Stimulated activated CD8-positive, alpha-beta memory T cell treated with anti-CD3 and anti-CD28 coated beads, Interleukin-2, amount 100 ng/mL, for 1 hour (primary cell): ENCODE measurements at places on chromosomes 5 and 9.

- DNase-seq = no peak
Observed at GRCh38 chr5:149317281-149318048, 27.8 kb upstream of the GRPEL2 start.

GRCh38 chr5:41071975-41072374, 833 bp upstream of the MROH2B start:
- no peak for DNase-seq

DNA sequence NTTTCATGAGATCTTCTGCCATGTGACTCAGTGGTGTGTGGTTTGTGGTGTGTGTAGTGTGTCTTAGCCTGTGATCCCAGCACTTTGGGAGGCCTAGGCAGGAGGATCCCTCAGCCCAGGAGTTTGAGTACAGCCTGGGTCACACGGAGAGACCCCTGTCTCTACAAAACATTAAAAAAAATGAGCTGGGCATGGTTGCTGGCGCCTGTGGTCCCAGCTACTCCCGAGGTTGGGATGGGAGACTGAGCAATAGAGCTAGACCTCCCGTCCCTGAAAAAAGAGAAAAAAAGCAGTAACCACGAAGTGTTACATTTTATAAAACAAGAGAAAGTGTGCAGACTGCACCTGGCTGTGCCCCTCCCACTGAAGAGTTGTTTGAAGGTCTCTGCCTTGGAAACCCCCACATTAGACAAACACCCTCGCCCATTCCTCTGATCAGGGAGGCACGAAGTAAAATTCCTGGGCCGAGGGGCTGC, 21.2 kb upstream of the RNU6ATAC start:
- no peak for DNase-seq

- DNase-seq = no peak
Observed at GRCh38 chr5:96381526-96381925, 51.5 kb downstream of the PCSK1 start.

DNA sequence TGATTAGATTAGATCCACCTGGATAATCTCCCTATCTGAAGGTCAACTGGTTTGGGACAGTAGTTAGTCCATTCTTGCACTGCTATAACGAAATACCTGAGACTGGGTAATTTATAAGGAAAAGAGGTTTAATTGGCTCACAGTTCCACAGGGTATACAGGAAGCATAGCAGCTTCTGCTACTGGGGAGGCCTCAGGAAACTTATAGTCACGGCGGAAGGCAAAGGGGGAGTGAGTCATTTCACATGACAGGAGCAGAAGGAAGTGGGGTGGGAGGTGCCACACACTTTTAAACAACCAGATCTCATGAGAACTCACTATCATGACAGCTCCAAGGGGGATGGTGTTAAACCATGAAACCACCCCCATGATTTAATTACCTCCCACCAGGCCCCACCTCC, 9.9 kb downstream of the C9orf40 start:
- DNase-seq = no peak

- DNase-seq = no peak
Observed at GRCh38 chr9:99030610-99031109, 74.3 kb upstream of the TGFBR1 start.

GRCh38 chr5:111945535-111945934, 188.5 kb upstream of the NREP start:
- no peak for DNase-seq

DNA sequence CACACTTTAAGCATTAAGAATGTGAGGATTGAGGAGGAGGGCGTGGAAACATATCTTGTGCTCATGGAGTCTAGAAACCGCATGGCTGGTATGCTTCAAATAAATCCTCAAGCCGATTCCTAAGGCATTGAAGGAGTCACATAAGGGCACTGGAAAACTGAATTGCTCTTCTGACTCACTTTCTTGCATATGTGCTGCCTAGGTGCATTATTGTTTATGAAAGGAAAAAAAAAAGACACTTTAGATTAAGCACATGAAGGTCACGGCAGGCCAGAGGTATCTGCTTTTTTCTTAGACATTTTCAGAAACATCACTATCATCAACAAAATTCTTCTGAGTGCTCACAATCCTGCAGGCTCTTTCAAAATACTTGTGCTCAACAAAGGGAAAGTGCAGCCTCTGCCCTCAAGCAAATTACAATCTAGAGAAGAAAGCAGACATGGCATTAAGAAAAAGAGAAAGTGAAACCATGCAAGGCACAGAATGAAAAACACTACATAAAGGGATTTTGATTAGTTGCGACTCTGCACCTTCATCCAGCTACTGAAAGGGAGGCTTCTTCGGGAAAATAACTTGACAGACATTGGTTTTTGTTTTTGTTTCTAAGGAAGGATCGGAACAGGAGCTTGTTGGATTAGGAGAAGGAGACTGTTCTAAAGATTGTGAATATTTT, 2117.6 kb downstream of the MAT2B start:
- DNase-seq = no peak

- DNase-seq = no peak
Observed at GRCh38 chr5:8864053-8864452, 681.8 kb downstream of the SEMA5A start.

GRCh38 chr5:35679357-35679756, 61.7 kb downstream of the SPEF2 start:
- no peak for DNase-seq

GRCh38 chr9:105696219-105696793, 2.0 kb downstream of the TMEM38B start:
- DNase-seq = no peak

- DNase-seq = no peak
Observed at GRCh38 chr9:16915126-16915831, 44.8 kb upstream of the BNC2 start.

- no peak for DNase-seq
Observed at GRCh38 chr9:96004379-96004778, 128.9 kb downstream of the ERCC6L2 start.

- no peak for DNase-seq
Observed at GRCh38 chr5:116830079-116830478, 255.5 kb upstream of the SEMA6A start.

DNA sequence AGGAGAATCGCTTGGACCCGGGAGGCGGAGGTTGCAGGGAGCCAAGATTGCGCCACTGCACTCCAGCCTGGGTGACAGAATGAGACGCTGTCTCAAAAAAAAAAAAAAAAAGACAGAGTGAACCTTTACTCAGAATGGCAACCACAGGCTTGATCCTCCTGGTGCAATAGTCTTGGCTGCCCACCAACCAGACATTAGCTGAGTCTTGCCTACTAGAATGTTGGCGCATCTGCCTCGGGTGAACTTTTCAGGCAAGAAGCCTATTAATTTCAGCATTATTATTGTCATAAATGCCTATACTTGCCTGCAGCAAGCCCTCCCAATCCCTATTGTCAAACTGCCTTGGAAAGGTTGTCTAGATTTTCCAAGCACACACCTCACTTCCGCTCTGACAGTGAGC, 4.2 kb downstream of the SERINC5 start:
- no peak for DNase-seq
